Activated naive CD8-positive, alpha-beta T cell treated with anti-CD3 and anti-CD28 coated beads, Interleukin-2, amount 10 ng/mL, durations not matched to agents 7 days and 5 days (primary cell): ENCODE measurements at places on chromosomes 5 and 9. TPM values are rescaled to one million over a fixed set of nuclear protein-coding genes. Genes with fewer than 3 reads are reported as not detected.
A peak's percentile ranks its signal among the peaks of the same experiment; 100 is the strongest.

Gene ZFP2
- total RNA-seq, result 0.89 TPM

GRCh38 chr9:92010705-92011536, 60.9 kb upstream of the ROR2 start:
- H3K4me1 ChIP-seq, result no peaks in the 10 kb centered on the region
- peaks cover 37% of the 10 kb centered on the region for H3K27me3 ChIP-seq
- DNase-seq, result no peak
- no peak overlapping the region for H3K4me3 ChIP-seq

DNA sequence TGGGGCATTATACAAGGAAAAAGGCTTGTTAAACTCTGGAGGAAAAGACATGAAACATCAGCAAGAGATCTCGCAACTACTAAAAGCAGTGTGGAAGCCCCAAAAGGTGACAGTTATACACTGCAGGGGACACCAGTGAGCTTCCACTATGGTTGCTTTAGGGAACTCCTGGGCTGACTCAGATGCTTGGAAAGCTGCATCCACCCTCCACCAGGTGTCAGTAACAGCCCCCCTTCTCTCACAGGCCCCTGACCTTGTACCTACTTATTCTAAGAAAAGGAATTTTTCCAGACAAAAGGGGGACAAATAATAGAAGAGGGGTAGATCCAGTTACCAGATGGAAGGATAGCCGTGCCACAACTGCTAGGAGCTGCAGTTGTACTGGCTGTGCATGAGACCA, 154.4 kb upstream of the COX7C start:
- no peak overlapping the region for H3K27ac ChIP-seq
- no peaks in the 10 kb centered on the region for H3K4me1 ChIP-seq
- DNase-seq, result no peak
- H3K27me3 ChIP-seq, result no peaks in the 10 kb centered on the region
- no peaks in the 10 kb centered on the region for H3K36me3 ChIP-seq

DNA sequence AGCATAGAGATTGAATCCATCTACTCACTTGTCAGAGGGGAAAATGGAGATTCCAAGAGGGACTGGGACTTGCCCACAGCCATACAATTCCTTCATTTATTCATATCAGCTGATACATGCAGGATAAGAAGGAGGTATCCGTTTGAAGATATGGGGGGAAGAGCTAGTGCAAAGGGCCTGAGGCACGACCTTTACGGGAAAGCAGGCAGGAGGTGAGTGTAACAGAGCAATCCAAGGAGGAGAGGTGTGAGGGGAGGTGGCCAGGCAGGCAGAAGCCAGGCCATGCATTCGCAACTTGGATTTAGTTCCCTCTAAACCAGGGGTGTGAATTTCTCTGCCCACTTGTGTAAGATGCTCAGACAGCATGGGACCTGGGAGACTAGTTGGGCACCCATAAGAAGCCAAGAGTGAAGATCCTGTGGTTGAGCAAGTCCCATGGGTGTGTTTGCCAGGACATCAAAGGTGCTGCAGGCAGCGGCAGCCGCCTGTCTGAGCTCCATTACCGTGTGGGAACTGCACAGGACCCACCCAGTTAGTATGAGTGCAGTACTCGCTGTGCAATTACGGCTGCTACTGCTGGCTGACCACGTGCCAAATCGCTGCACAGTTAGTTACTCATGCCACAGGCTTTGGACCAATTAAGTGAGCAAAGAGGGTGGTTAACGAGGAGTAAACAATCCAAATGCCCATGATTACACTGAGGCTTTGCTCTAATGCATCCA, 31.4 kb upstream of the FAT2 start:
- H3K27ac ChIP-seq, result no peak overlapping the region
- H3K4me3 ChIP-seq, result no peak overlapping the region
- peaks cover 6% of the 10 kb centered on the region for H3K27me3 ChIP-seq
- DNase-seq, result no peak

GRCh38 chr9:69809304-69809863, 11.2 kb upstream of the CFAP95 start:
- H3K36me3 ChIP-seq, result peaks cover 6% of the 10 kb centered on the region
- no peak for DNase-seq
- H3K4me3 ChIP-seq, result no peak overlapping the region
- peak overlapping the region; percentile 51 for H3K27ac ChIP-seq

Gene CARTPT
- total RNA-seq, result not detected
